ENCODE measurements at places on chromosomes 1 and 21.

- no peak for DNase-seq
These were observed 457.7 kb upstream of the ADAMTS5 start for GRCh38 chr21:27424601-27425000.

GRCh38 chr1:206898089-206898914 is 1.1 kb downstream of the IL24 start:
- no peak for DNase-seq

DNA sequence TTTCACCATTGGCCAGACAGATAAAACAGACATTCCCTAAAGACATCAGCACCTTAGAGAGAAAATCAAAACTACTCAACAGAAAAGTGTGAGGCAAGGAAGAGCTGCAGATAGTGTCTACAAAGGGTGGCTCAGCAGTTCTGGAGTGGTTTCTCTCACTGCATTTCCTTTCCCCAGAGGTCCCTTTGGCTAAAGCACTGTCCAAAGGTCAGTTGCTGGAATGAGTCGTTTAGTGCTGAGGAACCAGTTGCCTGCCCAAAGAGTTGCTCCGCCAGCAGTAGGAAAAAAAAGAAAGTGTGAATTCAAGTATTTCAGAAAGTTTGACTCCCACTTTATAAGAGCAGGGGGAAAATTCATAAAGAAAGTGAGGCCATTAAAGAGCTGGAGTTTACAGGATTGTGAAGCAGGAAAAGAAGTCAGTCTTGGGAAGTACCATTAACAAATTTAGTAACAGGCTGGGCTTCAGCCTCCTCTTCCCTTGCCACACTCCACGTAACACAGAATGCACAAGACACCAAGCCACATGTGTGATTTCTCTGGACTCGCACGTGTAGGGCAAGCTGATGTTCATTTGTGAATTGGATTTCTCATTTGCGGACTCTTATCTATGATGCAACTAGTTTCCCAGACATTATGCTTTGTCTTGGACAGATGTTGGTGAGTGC is 122.2 kb downstream of the RUNX1 start:
- no peak for DNase-seq

- no peak for DNase-seq
These were observed 7.7 kb upstream of the AGTRAP start for GRCh38 chr1:11728126-11728806.

GRCh38 chr1:240935920-240936319 is 324.0 kb upstream of the GREM2 start:
- DNase-seq = no peak

DNA sequence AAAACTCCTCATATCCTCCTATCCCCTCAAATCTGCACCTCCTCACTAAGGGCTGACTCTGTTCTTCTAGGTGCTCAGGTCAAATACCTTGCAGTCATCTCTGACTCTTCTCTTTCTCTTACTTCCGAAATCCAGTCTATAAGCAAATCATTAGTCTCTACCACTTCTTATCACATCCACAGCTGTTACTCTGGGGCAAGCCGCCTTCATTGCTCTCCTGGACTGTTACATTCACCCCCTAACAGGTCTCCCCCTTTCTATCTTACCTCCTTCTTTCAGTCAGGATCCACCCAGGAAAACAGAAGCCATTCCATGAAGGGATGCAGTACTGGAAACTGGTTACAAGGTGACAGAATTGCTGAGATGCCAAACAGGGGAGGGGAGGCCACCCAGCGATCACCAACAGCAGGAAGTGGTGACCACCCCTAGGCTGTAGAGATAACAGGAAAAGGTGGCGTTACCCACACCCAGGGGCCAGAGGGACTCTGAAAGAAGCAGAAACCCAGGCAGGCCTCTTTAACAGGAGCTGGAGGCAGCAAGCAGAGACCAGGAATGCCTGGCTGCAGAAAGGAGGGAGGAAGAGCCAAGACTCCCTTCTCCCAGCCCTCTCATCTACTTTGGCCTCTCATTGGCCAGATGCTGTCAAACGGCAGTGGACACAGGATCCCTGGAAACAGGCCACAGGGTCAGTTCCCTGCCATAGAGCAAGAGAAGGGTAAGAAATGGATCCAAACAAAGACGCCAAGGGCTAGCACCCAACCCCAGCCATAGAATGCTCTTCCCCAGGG is 55.5 kb upstream of the FOXO6 start:
- DNase-seq = no peak

DNA sequence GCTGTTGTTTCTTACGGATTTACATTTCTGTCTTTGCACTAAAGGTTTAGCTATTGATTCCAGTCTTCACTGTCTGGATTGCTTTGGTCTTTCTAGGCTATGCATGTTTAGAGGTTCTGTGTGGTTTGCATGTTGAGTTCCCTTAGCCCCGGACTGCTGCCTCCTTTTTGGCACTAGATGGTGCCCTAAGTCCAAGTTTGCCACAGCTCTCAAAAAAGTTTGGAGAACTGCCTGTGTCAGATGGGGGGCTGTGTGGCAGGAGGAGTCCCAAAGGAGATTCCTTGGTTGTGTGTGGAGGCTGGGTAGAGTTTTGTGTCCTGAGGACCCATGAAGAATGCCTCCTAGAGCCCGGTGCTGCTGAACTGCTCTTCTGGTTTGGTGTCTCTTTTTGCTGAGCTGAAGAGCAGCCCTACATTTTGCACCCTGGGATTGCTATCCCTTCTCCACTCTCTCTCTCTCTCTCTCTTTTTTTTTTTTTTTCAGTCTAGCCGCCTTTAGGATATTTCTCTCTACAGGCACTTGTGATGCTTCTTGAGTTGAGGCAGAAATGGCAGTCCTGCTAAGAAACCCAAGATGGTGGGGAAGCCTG is 74.4 kb downstream of the PTGS2 start:
- DNase-seq = no peak

GRCh38 chr1:207890136-207890738 is 20.7 kb downstream of the CD34 start:
- DNase-seq = no peak

- no peak for DNase-seq
These were observed 1.3 kb downstream of the USF1 start for GRCh38 chr1:161044535-161044907.

DNA sequence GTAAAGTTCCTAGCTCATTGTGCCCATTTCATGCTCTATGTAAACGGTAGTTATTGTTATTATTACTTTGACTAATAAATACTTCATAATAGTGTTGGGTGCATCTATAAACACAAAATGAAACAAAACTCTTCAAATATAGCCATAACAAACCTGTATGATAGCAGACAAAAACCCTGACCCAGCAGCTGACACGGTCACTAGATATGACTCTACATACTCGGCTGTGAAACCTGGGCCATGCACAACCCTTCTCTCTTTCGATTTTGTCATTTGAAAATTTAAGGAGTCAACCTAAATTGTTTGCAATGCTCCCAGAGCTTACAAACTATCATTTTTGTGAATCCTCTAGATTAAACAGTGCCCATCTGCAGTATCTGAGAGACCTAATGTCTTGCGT is 8.0 kb upstream of the RGS13 start:
- no peak for DNase-seq

GRCh38 chr1:246724731-246725095 is 504 bp downstream of the SCCPDH start:
- DNase-seq = peak; percentile 33

DNA sequence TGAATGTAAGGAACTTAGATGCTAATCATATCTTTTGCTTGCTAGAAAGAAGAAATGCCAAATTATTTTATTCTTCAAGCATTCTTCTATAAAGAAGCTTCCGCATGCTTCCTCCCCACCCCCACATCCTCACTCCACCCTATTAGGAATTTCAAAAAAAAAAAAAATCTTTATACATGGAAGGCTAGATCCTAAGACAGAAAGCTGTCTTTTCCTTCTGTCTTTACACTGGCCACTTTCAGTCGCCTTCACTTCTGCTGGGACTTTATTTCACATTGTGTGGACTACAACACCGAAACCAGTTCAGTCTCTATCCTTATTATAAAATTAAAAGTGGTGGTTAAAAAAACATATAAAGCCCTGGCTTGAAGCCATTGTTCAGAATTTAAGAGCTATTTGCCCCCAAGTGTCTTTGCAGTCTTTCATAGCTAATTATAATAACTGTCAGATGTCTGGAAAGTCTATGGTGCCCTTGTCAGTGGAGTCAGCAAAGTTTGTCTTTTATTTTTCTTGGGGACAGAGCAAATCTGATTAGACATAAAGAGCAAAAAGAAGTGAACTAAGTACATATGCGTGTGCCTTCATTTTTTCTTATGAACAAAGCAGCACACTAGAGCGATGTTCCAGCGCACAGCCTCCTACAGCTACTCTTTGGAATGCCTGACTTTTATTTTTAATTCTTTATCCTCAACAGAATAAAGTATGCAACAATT is 297.7 kb downstream of the PTPRC start:
- DNase-seq = no peak

DNA sequence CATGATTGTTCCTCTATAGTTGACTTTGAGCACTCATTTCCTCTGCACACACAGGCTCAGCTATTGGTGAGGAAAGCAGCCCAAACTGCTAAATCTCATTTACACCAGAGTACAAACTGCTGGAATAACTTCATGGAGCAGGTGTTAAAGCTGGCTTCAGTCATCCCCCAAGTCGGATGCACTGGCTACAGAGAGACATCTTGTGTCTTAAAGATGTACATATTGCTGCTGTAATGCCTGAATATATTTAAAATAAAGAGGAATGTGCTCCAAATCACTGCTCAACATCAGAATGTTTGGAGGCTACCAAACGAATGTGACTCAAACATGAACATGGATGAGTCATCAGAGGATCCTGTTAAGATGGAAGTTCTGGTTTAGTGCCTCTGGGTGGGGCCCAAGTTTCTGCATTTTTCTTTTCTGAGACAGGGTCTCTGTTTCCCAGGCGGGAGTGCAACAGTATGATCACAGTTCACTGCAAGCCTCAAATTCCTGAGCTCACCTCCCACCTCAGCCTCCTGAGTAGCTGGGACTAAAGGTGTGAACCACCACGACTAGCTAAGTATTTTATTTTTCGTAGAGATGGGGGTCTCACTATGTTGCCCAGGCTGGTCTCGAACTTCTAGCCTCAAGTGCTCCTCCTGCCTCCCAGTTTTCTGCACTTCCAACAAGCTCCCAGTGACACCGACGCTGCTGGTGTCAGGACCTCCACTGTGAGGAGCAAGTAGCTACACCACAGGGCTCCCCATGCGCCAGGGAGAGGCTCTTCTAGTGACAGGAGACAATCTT is 79.0 kb upstream of the KRTAP19-8 start:
- DNase-seq = no peak

GRCh38 chr1:63027176-63027575 is 243.2 kb downstream of the ATG4C start:
- DNase-seq = no peak

- no peak for DNase-seq
These were observed 54.1 kb downstream of the KCNJ15 start for GRCh38 chr21:38310646-38311485.

GRCh38 chr1:21320410-21321108 is 30.3 kb upstream of the ECE1 start:
- no peak for DNase-seq

GRCh38 chr1:32725615-32725982 is 23.0 kb upstream of the SYNC start:
- DNase-seq = no peak

DNA sequence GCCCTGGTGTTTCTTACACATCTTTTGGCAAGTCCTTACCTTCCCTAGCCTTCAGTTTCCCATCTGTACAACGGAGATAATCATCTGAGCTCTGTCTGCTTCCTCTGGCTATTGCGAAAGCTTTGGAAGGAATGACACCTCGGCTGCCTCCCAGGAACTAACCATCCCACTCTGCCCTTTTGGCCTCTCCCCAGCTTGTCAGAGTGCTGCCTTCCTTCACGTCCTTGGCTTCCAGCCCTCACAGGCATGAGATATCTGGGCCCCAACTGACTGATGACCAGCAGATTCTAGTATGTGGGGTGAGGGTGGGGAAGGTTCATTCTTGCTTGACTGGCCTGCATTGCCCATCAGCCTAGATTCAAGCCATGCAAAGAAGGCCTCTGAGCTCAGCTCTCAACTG is 253.1 kb upstream of the FGGY start:
- no peak for DNase-seq

DNA sequence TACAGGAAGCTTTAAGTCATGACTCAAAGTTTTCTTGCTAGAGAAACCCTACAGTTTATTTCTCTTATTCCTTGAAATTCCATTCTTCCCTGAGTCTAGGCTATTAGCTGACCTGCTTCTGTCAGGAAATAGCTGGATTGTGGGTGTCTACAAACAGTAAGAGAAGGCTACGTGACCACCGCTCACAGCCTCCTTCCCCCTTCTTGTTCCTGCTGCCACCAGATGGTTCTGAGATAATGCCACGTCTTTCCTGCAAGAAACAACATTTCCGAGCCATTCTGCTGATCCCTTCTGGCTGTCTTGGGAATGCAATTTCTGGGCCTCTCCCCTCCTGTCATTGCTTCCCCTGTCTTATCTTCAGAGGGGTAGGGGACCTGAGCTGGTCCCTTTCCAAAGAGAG is 128.9 kb upstream of the SGIP1 start:
- DNase-seq = no peak

GRCh38 chr1:238409191-238409850 is 518.6 kb upstream of the ZP4 start:
- DNase-seq = no peak

DNA sequence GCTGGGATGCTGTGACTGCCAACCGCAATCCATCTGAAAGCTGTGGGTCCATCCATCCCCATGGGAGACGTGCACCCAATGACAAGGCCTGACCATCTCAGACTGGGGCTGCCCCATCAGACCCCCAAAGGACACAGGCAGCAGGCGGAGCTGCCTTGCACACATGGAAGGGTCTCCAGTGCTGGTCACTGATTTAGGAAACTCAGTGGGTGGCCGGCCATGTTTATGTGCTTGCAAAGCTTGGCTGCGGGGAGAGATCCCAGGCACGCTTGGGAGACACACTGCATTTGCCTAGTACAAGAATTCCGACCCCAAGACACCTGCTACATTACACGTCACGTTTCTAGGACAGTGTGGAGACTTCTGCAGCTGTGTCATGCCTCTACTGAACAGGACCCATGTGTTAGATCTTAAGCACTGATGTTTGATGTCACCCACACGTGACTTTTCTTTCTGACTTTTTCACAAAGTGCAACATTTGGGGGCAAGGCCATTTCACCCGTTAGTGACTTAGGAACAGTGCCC is 181.4 kb downstream of the CLIC6 start:
- DNase-seq = no peak

DNA sequence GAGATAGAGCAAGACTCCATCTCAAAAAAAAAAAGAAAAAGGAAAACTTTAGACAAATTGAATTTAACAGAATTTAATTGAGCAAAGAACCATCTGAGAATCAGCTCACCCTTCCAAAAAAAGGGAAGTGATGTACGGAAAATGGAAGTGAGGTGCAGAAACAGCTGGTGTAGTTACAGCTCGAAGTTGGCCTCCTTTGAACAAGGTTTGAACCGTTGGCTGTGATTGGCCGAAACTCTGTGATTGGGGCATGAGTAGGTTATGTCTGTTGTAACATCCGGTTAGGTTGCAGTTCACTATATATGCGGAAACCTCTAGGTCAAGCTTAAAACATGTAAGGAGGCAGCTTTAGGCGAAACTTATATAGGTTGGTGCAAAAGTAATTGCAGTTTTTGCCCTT is 97.9 kb upstream of the KIF26B start:
- DNase-seq = no peak

GRCh38 chr1:228039006-228039903 is 32.5 kb downstream of the WNT3A start:
- DNase-seq = no peak

GRCh38 chr1:228393268-228393701 is 13.3 kb downstream of the TRIM11 start:
- DNase-seq = no peak
